ENCODE measurements at places on chromosomes 11 and 22.
A peak's percentile ranks its signal among the peaks of the same experiment; 100 is the strongest.

DNA sequence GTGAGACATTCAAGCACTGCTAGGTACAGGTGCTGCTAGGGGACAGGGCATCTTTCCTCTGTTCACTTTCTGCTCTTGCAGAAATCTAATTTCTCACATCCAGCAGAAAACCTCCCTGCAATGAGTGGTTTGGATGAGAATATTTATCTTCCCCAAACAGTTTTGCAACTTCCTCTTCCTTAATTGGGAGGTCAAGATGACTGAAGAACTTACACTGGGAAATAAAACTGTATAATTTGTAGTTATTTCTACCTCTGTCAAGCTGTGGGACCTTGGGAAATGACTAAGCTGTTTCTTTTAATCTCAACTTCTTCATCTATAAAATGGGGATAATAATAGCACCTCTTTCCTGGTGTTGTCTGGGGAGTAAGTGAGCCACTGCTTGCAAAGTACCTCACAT lies 69.8 kb downstream of the PRR5L start:
- H3K27me3 ChIP-seq = no peaks in the 10 kb centered on the region
- H3K4me3 ChIP-seq = no peak overlapping the region
- no peak for DNase-seq

DNA sequence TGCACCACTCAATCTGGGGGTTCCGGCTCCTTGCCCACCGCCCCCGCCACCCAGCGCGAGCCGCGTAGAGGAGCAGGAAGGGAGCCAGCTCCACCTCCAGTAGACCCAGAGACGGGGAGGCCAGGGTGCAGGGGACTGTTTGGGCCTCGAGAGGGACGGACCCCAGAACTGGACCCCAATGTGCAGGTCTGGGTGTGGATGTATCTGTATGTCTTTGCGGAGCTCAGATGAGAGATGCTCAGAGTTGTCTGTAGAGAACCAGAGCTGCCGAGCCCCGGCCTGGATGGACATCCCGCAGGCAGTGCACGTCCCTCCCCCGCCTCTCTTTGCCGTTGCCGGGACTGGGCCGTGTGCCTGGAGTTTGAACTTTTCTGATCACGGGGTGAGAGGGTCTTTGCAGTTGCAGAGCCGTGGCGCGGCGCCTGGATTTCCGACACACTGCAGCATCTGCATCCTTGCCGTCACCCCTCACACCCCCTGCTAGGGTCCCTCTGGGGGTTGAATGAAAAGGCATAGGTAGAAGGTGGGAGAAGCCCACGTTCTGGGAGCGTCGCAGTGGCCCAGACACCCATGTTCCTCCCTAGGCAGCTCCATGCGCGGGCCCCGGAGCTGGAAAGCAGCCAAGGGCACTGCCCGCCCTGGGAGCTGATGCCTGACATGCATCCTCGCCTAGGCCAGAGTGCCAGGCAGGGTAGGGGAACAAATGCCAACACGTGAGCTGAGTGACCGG lies 105.2 kb downstream of the KCNQ1 start:
- no peaks in the 10 kb centered on the region for H3K36me3 ChIP-seq
- H3K27me3 ChIP-seq = no peaks in the 10 kb centered on the region
- H3K27ac ChIP-seq = no peak overlapping the region
- no peak overlapping the region for H3K4me3 ChIP-seq
- DNase-seq = no peak

GRCh38 chr22:40511604-40512003 lies 124.9 kb downstream of the MRTFA start:
- H3K27me3 ChIP-seq = no peaks in the 10 kb centered on the region
- no peak for DNase-seq
- no peak overlapping the region for H3K27ac ChIP-seq
- H3K4me3 ChIP-seq = no peak overlapping the region

DNA sequence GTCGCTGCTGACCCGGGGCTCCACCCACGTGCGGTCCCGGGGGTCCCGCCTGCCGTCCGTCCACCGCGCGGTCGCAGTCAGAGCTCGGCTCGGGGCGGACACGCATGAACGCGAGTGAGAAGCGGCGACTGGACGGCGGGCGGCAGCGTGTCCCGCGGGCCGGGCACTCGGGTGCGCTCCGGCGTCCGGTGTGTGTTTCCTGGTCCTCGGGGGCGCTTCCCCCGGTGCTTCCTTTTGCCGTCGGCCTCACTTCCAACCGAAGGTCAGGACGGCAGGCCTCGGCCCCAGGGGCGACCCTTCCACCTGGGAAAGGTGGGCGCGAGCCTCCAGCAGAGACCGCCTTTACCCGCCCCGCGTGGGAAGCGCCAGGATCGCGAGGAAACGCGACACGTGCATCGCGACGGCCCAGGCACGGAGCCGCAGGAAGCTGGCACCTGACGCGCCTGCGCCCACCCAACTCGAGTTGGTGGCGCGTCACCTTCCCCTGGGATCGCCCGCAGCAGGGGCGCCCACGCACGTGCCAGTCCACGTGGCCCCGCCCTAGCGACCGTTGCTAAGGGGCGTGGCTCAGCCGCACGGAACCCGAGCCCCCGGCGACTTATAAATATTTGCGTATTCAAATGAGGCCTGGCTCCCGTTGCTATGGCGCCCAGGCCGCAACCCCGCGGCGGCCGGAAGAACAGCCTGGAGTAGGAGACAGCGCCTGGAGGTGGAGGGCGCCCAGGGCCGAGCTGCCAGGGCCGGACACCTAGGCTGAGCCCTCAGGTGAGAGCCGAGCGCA lies at the start of gene LRRC56:
Gene LRRC56 (plus strand): TSS at position 687 of the 781 bp plus-strand sequence. CDS start 3,158 bp downstream, outside the sequence.
- peak within 1 kb of the TSS; percentile 59 for H3K4me3 ChIP-seq
- peaks cover 44% of the 10 kb centered on the region for H3K4me1 ChIP-seq
- no peaks in the 10 kb centered on the region for H3K27me3 ChIP-seq
- peak within 1 kb of the TSS; percentile 73 for H3K27ac ChIP-seq
- peak; percentile 84 for DNase-seq

GRCh38 chr11:123698546-123699127 lies 42.8 kb downstream of the ZNF202 start:
- no peak overlapping the region for H3K4me3 ChIP-seq
- no peaks in the 10 kb centered on the region for H3K27me3 ChIP-seq
- H3K27ac ChIP-seq = no peak overlapping the region

Data from CD4-positive, alpha-beta T cell (primary cell).